ENCODE measurements at places on chromosomes 13 and 19.

GRCh38 chr13:80751854-80752253, 410.9 kb upstream of the SPRY2 start:
- DNase-seq: no peak

DNA sequence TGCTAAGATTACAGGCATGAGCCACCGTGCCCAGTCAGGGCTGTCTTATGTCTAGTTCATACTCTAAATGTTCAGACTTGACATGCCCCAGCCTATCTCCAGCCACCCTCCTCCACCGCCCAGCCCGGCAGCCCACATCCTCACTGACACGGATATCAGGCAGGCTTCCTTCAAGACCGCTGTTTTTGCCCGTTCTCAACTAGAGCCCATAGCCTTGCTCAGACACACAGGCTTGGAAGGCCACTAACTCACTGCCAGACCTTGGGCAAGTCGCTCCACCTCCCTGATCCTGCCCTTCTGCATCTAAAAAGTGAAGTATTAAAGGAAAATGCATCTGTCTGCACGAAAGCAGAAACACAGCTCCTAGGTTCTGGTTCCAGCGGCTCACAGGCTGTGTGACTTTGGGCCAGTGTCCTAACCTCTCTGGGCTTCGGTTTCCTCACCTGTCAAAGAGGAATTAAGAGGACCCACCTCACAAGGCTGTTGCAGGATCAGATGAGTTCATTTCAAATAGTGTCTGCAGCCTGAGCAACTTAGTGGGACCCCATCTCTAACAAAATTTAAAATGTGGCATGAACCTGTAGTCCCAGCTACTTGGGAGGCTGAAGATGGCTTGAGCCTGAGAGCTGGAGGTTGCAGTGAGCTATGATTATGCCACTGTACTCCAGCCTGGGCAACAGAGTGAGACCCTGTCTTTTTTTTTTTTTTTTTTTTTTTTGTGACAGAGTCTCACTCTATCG, 14.5 kb upstream of the CERS4 start:
- DNase-seq: peak; percentile 62

GRCh38 chr13:103876571-103876970, 810.4 kb upstream of the SLC10A2 start:
- no peak for DNase-seq

DNA sequence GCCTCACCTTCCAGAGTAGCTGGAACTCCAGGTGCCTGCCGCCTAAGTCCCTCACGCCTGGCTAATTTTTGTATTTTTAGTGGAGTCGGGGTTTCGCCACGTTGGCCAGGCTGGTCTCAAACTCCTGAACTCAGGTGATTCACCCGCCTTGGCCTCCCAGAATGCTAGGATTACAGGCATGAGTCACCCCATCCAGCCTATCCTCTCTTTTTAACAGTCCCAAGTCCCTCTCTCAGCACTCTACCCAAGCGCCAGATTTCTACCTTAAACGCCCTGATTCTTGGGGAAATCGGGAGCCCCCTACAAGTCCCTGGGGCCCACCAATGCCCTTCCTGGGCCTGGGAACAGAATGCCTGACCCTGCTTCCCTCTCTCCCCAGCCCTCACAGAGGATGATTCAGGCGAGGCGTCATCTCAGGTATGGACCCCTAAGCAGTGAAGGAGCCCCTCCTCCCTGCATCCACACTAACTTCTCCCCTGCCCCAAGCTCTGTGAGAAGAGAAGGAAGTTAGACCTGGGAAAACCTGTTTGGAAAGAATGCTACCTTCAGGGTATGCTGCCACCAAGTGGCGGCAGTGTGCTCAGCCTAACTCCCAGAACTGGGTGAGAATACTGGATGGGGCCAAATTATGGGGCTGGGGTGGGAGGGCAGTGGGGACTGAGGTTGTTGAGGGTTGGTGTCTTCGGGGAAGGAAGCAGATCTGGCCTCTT, 20.8 kb upstream of the EBI3 start:
- DNase-seq: no peak

DNA sequence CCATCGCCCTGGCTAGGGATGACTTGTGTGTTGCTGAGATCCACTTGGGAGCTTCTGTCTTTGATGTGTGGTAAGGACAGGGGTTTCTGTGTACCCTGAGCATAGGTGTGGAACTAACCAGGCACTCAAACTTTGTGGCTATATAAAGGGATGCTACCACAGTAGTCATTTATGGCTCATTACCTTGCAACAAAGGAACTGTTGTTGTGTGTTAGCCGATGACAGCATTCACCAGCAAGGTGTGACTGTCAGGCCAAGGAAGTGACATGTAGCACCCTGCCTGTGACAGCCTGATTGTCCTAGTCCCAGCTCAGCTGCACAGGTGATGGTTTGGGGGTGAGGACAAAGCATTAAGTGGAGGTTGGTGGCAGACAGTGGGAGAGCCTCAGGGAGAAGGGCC, 73.6 kb downstream of the COG3 start:
- DNase-seq: no peak

GRCh38 chr19:41297628-41298347, 12.2 kb upstream of the CCDC97 start:
- no peak for DNase-seq
